Stimulated activated CD8-positive, alpha-beta memory T cell treated with anti-CD3 and anti-CD28 coated beads, Interleukin-4, amount 100 ng/mL, for 4 hours (primary cell): ENCODE measurements at places on chromosomes 3 and 15.

DNA sequence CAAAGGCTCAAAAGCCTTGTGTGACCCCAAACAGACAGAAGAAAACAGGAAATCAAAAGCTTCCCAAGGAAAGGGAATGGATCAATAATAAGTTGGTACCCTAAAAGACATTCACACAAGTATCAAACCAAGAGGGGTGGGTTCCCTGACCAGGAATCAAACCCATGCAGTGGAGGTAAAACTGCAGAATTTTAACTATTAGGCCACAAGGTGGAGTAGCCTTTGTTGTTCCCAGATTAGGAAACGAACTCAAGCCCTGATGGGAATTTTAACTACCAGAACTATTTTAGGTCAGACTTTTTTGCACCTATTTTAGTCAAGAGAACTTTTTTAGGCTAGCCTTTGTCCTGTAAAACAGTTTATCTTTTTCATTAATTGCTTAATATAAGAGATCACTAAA lies 31.4 kb downstream of the SETMAR start:
- no peak for DNase-seq

DNA sequence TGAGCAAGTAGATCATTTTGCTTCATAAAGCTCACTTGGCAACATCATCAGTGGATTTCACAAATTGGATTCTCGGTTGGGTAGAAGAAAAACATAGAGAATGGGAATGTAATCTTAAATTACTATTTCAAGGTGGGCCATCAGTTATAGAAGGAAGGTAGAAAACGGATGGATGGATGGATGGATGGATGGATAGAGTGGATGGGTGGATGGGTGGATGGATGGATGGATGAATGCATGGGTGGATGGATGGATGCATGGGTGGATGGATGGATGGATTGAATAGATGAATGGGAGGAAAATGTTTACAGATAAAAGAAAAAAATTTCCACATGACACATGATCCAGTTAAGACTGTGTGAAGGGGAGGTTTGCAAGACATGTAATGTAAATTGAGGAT lies 159.7 kb downstream of the MEX3B start:
- DNase-seq, result no peak

DNA sequence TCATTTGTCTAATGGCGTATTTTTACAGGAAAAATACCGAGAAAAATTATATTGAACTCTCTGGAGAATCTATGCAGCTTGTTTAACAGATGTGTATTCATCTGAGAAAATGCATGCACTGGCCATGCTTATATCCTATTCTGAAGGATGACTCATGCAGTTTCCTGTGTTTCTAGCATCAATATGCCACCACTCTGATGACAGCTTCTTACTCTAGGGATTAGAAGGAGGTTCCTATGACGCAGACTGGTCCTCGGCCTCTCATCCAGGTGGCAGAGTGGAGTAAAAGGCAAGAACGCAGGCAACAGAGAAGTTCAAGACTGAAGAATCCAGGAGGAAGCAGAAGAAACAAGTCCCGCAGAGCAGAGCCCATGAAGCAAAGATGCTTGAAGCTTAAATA lies 910.0 kb upstream of the ROBO1 start:
- DNase-seq, result no peak

DNA sequence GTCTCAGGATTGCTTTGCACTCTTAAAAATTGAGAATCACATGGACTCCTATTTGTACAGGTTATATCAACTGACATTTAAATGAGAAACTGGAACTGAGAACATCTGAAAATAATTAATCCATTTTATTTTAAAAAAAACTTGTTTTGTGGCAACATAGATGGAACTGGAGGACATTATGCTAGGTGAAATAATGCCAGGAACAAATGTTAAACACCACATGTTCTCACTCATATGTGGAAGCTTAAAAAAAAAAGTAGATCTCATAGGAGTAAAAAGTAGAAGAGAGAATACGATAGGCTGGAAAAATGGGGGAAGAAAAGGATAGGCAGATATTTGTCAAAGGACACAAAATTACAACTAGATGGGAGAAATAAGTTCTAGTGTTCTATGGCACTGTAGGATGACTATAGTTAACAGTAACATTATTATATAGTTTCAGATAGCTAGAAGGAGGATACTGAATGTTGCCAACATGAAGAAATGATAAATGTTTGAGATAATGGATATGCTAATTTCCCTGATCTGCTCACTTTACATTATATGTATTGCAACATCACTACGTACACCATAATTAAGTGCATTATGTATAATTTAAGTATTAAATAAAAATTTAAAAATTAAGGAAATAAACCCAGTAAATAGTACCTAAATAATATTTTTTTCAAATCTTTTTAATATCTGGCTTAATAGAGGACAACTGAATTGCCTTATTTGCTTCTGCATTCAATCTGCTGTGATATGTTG lies 100.5 kb upstream of the TSPAN3 start:
- no peak for DNase-seq
